ENCODE measurements at places on chromosomes 4 and X.

DNA sequence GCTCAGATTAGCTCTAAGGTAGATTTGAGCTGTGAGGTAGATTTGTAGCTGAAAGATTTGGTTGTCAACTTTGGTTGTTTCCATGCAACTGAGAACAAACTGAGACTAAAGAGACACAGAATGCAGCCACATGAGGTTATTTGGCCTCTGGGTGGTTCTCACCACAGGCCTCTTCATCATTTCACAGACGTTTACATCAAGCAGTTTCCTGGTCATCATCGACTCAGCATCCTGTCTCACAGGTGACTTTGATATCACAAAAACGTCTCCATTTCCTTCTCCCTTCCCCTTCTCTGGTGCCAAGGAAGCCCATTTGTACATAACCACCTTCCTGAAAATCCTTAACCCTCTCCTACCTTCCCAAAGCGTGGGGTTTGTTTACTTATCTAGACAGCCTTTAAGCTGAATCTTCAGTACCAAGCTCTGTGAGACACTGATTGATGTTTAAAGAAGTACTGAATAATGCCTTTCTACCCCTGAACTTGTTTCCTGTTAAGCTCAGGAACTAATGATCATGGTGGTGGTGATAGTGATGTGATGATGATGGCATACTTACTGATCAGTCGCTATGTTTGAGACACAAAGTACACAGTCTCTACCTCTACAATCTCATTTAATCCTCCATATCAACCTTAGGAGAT is 81.9 kb downstream of the FAM114A1 start:
- no peak for DNase-seq

- DNase-seq = no peak
Measured at GRCh38 chr4:173685165-173685830, 155.3 kb upstream of the HAND2 start.

DNA sequence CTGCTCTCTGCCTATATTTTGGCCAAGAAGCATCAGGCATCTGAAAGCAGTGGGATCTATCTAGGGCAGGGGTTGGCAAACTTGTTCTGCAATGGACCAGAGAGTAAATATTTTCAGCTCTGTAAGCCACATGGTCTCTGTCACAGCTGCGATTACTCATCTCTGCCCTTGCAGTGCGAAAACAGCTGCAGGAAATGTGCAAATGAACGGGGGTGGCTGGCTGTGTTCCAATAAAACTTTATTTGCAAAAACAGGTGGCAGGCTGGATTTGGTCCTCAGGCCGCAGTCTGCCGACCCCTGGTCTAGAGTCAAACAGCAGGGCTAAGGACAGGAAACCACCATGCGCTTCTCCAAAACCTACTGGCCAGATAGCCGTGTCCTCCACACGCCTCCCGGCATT is 48.6 kb downstream of the ACOX3 start:
- no peak for DNase-seq

DNA sequence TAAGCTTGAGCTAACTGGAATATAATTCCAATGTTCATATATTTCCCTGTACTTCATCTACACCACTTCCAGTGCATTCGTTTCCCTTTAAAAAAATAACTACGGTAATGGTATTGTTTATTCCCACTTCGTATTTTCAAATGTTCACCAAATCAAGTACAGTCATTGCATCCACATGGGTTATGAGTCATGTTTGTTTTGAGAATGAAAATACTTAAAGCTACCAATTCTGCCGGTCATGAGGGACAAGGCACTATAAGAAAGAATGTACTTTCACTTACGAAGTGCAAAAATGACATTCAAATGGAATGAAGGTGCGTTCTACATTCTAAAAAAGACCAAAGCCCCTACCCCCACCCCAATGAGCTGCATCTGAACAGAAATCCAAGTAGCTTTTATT is 174.4 kb upstream of the FGF13 start:
- DNase-seq = no peak

DNA sequence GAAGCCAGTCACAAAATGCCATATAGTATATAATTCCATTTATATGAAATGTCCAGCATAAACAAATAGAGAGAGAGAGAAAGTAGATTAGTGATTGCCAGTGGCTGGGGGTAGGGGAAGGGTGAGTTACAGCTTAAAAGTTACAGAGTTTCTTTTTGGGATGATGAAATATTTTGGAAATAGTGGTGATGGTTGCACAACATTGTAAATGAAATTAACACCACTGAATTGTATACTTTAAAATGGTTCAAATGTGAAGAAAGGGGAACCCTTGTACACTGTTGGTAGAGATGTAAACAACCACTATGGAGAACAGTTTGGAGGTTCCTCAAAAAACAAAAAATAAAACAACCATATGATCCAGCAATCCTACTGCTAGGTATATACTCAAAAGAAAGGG is 131.2 kb upstream of the GPC4 start:
- peak; percentile 0 for DNase-seq

DNA sequence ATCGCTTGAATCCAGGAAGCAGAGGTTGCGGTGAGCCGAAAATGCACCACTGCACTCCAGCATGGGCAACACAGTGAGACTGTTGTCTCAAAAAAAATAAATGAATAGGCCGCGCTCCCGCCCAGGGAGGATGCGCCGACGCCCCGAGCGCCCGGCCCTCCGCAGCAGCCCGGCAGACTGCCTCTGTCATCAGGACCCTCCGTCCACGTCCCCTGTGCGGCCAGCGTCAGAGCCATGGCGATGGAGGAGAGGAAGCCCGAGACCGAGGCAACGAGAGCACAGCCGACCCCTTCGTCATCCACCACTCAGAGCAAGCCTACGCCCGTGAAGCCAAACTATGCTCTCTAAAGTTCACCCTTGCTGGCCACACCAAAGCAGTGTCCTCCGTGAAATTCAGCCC is 21.4 kb downstream of the LIAS start:
- DNase-seq = no peak

DNA sequence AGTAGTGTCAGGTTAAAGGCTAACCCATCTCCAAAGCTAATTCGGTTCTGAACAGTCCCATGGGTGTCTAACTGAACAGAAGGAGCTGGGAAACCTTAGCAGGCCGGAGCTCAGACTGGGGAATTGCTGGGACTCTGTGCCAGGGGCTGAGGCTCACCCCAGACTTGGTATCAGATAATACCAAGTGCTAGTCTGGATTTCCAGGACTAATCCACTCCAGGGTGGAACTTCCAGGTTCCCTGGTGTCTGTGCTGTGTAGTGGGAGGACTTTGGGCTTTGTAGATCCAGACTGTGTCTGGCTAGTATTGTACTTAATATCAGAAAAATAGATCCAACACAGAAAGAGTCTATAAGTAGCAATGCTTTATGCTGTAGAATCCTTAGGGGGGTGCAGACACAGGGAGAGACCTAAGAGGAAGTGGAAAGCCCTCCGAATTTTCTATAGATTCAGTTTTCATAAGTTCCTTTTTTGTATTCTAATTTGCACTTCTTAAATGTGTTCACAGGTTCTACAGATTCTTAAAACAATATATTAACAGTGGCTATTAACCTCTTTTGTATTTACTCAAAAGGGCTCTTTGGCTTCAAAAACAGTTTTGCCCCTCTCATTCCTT is 4.1 kb downstream of the ZNF827 start:
- no peak for DNase-seq

GRCh38 chrX:154013614-154014360 is 5.9 kb downstream of the IRAK1 start:
- DNase-seq = peak; percentile 73

GRCh38 chr4:110837896-110838450 is 215.1 kb upstream of the PITX2 start:
- no peak for DNase-seq

DNA sequence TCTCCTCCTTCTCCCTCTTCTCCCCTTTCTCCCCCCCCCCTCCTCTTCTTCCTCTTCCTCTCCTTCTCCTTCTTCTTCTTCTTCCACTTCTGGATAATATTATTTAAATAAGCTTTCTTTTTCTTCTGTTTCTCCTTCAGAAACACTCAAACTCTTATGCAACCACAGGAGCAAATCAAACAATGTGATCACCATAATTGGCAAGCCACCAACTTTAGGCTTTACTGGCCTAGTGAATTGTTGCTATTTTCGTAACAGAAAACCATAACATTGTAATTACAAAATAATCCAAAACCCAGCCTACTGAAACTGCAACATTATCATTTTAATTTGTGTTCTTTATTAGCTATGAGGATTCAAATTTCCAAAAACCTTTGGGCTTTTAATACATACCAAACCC is 14.3 kb downstream of the DCAF8L1 start:
- DNase-seq = no peak

- peak; percentile 5 for DNase-seq
Measured at GRCh38 chr4:116702949-116703348, 382.4 kb downstream of the TRAM1L1 start.

- no peak for DNase-seq
Measured at GRCh38 chr4:54308110-54308509, 79.0 kb downstream of the PDGFRA start.

- no peak for DNase-seq
Measured at GRCh38 chrX:129762448-129762847, 17.3 kb upstream of the SASH3 start.

DNA sequence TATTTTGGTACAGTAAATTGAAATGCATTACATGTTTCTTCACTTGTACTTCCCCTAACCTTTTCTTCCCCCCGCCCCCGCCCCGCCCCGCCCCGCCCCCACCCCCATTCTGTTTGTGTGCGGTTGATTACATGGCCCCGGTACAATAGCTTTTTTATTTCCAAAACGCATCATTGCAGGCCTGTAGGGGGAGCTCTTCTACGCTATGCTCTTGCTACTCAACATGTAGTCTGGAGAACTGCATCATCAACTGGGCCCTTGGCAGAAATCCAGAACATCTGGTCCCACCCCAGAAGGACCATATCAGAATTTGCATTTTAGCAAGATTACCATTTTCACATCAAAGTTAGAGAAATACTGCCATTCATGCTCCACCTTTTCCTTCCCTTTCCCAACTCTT is 333.3 kb upstream of the DDX53 start:
- DNase-seq = peak; percentile 34

GRCh38 chrX:123691776-123692175 is 41.1 kb downstream of the THOC2 start:
- DNase-seq = no peak

GRCh38 chrX:24396236-24396930 is 35.9 kb downstream of the SUPT20HL1 start:
- no peak for DNase-seq

- DNase-seq = no peak
Measured at GRCh38 chr4:9894644-9895332, 113.4 kb downstream of the DRD5 start.

GRCh38 chr4:163562496-163562895 is 68.0 kb downstream of the TMA16 start:
- no peak for DNase-seq

DNA sequence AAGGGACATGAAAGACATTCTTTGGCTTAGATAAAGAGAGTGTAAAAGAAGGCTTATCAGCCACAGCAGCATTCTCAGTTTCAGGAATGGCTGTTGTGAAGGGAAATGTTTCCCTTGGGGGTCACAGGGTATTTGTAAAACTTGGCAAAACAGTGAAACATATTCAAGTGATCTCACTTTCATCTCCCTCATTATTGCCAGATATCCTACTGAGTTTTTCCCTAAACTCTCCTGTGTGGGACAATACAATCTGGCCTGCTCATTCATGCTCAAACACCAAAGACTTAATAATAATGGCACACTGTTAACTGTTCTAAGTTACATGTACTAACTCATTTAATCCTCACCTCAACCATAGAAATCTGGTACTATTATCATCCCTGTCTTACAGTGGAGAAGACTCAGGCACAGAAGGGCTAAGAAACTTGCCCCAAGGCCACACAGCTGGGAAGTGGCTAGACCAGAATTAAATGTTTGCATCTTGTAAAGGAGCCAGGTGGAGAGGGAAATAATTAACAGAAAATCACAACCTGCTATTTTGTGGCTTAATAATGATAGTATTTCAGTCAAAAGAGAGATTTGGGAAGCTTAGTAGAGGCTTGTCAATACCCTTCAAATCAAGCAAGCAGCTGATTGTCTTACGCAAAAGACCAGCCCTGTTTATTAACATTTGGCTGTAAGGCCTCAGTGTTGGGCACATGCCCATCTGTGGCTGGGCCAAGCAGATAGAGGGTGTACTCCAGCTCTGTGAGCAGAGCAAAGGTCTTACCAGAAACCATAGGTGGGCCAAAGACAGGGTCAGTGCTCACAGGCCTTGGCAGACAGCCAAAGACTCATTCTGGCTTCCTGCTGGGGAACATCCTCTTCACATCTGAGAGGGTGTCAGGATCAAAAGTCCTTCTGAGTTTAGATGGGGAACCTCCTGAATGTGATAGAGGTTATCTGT is 17.3 kb downstream of the SMPX start:
- DNase-seq = no peak

DNA sequence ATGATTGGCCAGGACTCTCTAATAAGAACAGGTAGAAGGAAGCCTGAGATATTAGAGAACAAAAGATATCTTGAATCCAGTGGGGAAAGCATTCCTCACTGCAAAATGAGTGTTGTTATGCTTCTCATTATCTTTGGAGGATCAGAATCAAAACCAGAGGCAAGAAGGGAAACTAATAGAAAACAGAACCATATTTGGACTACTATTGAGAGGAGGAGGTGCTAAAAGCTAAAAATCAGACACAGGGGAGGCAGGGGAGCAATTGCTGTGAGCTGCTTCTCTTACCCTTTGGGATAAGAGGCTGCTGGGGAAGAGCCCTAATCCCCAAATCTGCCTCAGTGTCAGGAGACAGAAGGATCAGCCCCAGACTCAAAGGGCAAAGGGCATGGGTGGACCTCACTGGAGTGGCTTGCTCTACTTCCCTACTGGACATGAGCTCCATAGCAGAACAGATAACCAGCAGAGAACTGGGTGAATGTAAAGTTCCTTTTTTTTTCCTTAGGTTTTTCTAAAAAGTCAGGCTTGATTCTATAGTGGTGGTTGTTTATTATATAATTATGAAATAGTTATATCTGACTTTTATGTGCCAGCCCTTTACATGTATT is 60.1 kb downstream of the SEPTIN11 start:
- DNase-seq = no peak

- DNase-seq = no peak
Measured at GRCh38 chr4:2832309-2832980, 11.2 kb upstream of the ADD1 start.

DNA sequence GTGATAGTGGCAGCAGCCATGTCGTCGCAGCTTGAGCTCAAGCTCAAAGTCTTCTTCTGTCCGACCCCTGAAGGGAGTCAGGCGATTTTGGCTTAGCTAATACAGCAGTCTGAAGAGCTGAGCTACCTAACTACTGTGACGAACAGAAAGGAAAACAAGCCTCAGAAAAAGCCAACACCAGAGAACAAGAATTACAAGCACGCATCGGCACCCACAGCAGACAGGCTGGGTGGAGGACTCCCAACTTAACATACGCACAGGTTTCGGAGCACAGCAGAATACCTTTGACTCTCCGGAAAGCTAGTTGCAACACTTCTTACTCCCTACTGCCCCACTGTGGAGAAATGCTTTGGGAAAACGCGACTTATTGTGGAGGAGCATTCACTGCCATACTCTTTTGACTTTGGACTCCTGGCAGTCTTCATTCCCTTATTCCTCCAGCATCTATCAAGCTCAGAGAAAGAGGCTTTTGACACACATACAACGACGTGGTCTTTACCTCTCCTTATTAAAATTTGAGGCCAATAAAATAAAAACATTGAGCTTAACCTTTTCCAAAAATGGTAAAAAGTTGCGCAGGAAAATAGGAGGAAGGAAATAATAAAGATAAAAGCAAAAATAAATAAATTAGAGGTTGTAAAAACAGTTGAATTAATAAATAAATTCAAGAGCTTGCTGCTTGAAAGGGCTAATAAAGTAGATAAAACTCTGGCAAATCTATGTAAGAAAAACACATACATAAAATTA is 41.3 kb upstream of the GPC3 start:
- DNase-seq = peak; percentile 9

GRCh38 chr4:177448850-177449249 is 6.6 kb upstream of the AGA start:
- DNase-seq = no peak

- no peak for DNase-seq
Measured at GRCh38 chr4:156298230-156298629, 344.6 kb upstream of the CTSO start.
